ENCODE measurements at places on chromosomes 16 and 17. TPM values are rescaled to one million over a fixed set of nuclear protein-coding genes. Genes with fewer than 3 reads are reported as not detected.
A peak's percentile ranks its signal among the peaks of the same experiment; 100 is the strongest.

- no peak overlapping the region for H3K27ac ChIP-seq
- H3K27me3 ChIP-seq: no peaks in the 10 kb centered on the region
- no peaks in the 10 kb centered on the region for H3K36me3 ChIP-seq
- no peaks in the 10 kb centered on the region for H3K4me1 ChIP-seq
- H3K4me3 ChIP-seq: no peak overlapping the region
- no peak for DNase-seq
Observed at GRCh38 chr16:49904348-49905062, 48.6 kb upstream of the ZNF423 start.

DNA sequence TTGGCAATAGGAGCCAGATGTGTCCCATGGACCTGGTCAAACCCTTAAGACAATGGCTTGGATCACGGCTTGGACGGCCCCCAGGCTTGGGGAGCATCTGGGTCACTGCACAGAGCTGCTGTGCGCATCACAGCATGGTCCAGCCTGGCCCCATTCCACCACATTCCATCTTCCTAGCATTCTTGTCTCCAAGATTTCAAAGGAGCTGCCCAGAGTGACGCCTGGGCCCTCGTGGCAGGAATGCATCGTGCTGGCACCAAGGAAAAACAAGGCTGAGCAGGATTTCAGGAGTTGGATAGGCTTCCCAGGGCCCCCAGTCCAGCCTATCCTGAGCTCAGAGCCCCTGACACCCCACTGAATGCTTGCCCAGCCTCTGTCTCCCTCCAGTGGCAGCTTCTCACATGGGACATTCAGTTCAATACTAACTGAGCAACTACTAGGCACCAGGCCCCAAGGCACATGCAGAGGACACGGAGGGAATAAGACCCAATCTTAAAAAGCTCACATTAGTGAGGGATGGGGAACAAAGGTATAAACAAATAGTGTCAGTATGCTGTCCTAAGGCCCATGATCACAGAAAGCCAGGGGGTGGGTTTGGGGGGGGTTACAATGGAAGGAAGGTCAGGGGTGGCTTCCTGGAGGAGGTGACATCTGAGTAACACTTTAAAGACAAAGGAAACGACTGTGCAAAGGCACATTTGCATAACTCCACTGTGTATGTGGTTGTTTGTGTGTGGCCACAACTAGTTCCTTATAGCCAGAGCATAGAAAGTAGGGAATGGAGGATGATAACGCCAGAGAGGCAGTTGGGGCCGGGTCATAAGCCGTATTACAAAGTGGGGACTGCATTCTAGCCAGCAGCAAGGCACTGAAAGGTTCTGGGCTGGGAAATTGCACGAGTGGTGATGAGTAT lies 34.1 kb downstream of the TK2 start:
- no peaks in the 10 kb centered on the region for H3K36me3 ChIP-seq
- H3K27ac ChIP-seq: peak overlapping the region; percentile 52
- H3K4me1 ChIP-seq: peaks cover 49% of the 10 kb centered on the region
- no peak for DNase-seq
- no peak overlapping the region for H3K4me3 ChIP-seq

DNA sequence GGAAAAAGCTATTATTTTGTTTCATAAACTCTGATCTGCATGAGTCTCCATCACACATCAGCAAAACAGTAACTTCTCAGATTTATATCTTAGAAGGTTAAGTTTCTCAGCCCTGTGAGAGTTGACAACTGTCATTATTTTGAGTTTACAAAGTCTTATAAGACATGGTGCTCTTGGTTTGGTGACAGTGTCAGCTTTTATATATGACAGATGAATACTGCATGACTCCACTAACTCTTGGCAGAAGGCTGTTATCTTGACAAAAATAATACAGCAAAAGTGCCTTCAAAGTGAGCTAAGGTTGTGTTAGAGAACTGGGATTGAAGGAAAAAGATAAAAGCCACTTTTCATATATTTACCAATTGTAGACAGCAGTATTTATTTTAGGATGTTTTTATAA lies 528.4 kb upstream of the SOX9 start:
- no peaks in the 10 kb centered on the region for H3K27me3 ChIP-seq
- DNase-seq: no peak
- H3K4me1 ChIP-seq: no peaks in the 10 kb centered on the region
- no peak overlapping the region for H3K27ac ChIP-seq
- no peaks in the 10 kb centered on the region for H3K36me3 ChIP-seq

DNA sequence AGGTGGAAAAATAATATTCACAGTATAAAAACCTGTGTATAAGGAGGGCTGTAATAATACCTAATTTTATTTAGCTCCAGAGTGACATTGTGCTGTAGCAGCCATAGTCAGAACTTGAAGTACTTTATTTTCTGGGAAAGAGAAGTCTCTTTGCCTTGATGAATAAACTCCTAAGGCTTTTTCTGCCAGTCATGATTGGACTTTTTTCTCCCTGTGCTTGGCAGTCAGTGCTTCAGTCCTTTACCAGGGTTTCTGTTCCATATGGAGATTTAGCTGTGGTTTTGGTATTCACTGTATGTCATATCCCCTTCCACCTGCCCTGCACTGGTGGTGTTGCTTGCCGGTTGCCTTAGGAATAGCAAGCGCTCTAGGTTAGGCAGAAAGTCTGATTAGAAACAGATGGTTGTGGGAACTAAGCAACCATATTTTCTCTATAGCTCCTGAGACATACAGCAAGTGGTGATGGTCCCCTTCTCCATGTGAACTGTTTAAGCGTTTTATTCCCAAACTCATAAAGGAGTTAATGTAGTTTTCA lies 24.7 kb downstream of the DDX42 start:
- H3K27me3 ChIP-seq: no peaks in the 10 kb centered on the region
- H3K4me3 ChIP-seq: no peak overlapping the region
- DNase-seq: no peak
- H3K36me3 ChIP-seq: peaks cover 28% of the 10 kb centered on the region
- H3K27ac ChIP-seq: no peak overlapping the region

GRCh38 chr16:58194790-58195189 lies 3.1 kb downstream of the CSNK2A2 start:
- no peaks in the 10 kb centered on the region for H3K27me3 ChIP-seq
- H3K4me3 ChIP-seq: no peak overlapping the region
- H3K4me1 ChIP-seq: peaks cover 22% of the 10 kb centered on the region
- DNase-seq: no peak
- H3K36me3 ChIP-seq: peaks cover 6% of the 10 kb centered on the region

GRCh38 chr17:8986295-8986694 lies 20.8 kb upstream of the PIK3R5 start:
- no peaks in the 10 kb centered on the region for H3K27me3 ChIP-seq
- H3K36me3 ChIP-seq: no peaks in the 10 kb centered on the region
- no peak overlapping the region for H3K27ac ChIP-seq
- peaks cover 8% of the 10 kb centered on the region for H3K4me1 ChIP-seq
- DNase-seq: no peak
- H3K4me3 ChIP-seq: no peak overlapping the region

GRCh38 chr16:23072769-23073549 lies 76.3 kb downstream of the USP31 start:
- H3K4me3 ChIP-seq: no peak overlapping the region
- no peaks in the 10 kb centered on the region for H3K27me3 ChIP-seq
- no peaks in the 10 kb centered on the region for H3K4me1 ChIP-seq
- no peak for DNase-seq

GRCh38 chr17:16945663-16946218 lies 26.2 kb downstream of the TNFRSF13B start:
- DNase-seq: no peak
- H3K27me3 ChIP-seq: no peaks in the 10 kb centered on the region
- H3K4me1 ChIP-seq: no peaks in the 10 kb centered on the region
- H3K4me3 ChIP-seq: no peak overlapping the region
- H3K27ac ChIP-seq: no peak overlapping the region

DNA sequence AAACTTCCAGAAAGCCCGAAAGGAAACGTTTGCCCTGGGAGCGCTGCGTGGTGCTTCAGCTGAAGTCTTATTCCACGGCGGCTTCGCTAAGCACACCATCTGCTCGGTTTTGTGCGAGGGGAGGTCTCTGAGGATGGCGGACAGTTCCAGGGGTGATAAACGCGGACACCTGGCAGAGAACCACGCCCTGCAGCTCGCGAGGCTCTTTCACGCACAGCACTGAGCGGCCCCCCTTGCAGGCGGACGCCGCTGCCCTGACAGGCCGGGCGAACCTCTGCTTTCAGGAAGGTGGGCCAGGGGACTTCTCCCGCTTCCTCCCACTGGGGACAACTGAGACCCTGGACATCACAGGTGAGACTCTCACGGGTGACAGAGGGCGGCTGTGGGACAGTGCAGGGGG lies 3.7 kb downstream of the MVD start:
- H3K4me3 ChIP-seq: no peak overlapping the region
- H3K27me3 ChIP-seq: no peaks in the 10 kb centered on the region

- DNase-seq: no peak
- no peaks in the 10 kb centered on the region for H3K27me3 ChIP-seq
- peaks cover 19% of the 10 kb centered on the region for H3K4me1 ChIP-seq
- no peaks in the 10 kb centered on the region for H3K36me3 ChIP-seq
Observed at GRCh38 chr17:2354311-2354710, 17.0 kb downstream of the SGSM2 start.

GRCh38 chr16:56617212-56618085 lies 8.1 kb upstream of the MT1E start:
- H3K36me3 ChIP-seq: no peaks in the 10 kb centered on the region
- no peak overlapping the region for H3K4me3 ChIP-seq
- no peak overlapping the region for H3K27ac ChIP-seq
- H3K4me1 ChIP-seq: peaks cover 7% of the 10 kb centered on the region
- no peaks in the 10 kb centered on the region for H3K27me3 ChIP-seq

GRCh38 chr17:57638284-57638683 lies 106.8 kb downstream of the CCDC182 start:
- H3K27me3 ChIP-seq: no peaks in the 10 kb centered on the region
- no peak overlapping the region for H3K4me3 ChIP-seq
- H3K27ac ChIP-seq: no peak overlapping the region
- H3K4me1 ChIP-seq: no peaks in the 10 kb centered on the region

DNA sequence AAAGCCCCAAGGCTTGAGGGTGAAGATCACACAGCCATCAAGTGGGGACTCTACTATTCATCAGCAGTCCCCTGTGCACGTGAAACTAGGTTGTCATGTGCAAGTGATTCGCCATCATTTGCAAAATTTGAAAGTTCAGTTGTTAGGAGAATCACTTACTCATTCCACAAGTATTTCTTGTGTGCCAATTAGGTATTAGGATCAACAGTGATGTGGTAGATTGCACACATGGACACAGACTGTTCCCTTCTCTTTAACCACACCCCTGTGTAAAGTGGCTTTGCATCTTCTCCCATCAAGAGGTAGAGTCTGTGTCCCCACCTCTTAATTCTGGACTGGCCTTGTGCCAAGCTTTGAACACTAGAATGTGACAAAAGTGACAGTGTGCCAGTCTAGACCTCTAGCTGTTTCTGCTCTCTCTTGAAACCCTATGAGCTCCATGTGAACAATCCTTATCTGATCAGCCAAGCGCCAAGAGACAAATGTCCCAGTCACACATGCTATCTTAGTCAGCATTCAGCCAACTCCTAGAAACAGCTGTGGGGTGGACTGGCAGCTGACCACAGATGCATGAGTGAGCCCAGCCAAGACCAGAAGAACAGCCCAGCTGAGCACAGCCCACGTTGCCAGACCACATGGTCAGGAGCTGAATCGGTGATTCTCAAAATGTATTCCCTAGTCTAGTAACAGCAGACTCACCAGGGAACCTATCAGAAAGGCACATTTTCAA lies 31.5 kb upstream of the SHISA9 start:
- no peak overlapping the region for H3K27ac ChIP-seq
- DNase-seq: no peak
- H3K4me3 ChIP-seq: no peak overlapping the region
- H3K36me3 ChIP-seq: no peaks in the 10 kb centered on the region
- no peaks in the 10 kb centered on the region for H3K4me1 ChIP-seq

DNA sequence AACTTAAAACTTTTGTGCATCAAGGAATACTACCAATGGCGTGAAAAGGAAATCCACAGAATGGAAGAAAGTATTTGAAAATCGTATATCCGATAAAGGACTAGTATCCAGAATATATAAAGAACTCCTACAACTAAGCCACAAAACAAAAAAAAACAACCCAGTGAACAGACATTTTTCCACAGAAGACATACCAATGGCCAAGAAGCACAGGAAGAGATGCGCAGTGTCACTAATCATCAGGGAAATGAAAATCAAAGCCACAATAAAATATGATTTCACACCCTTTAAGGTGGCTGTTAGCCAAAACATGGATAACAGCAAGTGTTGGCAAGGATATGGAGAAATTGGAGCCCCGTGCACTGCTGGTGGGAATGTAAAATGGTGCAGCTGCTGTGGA lies 203.3 kb downstream of the SEC14L1 start:
- DNase-seq: no peak
- no peak overlapping the region for H3K27ac ChIP-seq
- H3K36me3 ChIP-seq: no peaks in the 10 kb centered on the region
- no peak overlapping the region for H3K4me3 ChIP-seq
- H3K4me1 ChIP-seq: peaks cover 43% of the 10 kb centered on the region

DNA sequence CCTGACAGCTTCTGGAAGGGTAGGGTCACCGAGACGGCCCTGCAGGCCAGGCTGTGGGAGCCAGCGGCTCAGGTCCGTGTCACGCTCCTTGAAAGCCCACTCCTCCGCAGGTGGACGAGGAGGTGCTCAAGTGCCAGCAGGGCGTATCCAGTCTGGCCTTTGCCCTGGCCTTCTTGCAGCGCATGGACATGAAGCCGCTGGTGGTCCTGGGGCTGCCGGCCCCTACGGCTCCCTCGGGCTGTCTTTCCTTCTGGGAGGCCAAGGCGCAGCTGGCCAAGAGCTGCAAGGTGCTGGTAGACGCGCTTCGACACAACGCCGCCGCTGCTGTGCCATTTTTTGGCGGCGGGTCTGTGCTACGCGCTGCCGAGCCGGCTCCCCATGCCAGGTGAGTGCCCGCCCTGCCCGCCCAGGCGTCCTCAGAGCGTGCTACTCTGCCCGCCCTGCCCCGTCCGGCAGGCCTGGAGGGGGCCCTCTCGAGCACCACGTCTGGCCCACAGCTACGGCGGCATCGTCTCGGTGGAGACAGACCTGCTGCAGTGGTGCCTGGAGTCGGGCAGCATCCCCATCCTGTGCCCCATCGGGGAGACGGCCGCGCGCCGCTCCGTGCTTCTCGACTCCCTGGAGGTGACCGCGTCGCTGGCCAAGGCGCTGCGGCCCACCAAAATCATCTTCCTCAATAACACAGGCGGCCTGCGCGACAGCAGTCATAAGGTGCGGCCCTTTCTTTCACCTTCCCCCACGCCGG lies 1.3 kb downstream of the NAGS start:
- no peaks in the 10 kb centered on the region for H3K27me3 ChIP-seq
- H3K4me3 ChIP-seq: peak overlapping the region; percentile 89
- H3K27ac ChIP-seq: peak overlapping the region; percentile 35
- no peaks in the 10 kb centered on the region for H3K36me3 ChIP-seq

The KRT33B gene
- not detected for total RNA-seq

The CIBAR2 gene
- total RNA-seq: not detected

The SRCIN1 gene
- total RNA-seq: 0.19 TPM
